ENCODE measurements at places on chromosomes 11 and 22.

DNA sequence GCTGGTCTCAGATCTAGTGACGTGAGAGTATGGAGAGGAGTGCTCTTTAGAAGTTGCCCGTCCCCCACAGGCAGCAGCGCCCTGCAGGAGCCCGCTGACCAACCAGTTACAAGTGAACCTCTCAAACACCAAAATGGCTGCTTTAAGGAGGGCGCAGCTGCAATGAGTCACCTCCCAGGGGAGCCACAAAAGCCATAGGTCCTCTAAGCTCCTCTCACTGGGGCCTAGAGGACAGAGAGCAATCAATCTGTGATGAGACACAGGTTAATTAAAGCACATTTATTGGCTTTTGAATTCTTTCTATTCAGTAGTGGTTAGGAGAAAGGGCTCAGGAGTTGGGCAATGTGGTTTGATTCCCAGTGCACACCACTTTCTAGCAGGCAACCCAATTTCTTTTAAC is 15.5 kb upstream of the RAPSN start:
- peak; percentile 97 for DNase-seq

GRCh38 chr22:29268511-29269229 is 602 bp downstream of the EWSR1 start:
- DNase-seq, result no peak

GRCh38 chr11:116831790-116832349 is 2.2 kb downstream of the APOC3 start:
- no peak for DNase-seq

DNA sequence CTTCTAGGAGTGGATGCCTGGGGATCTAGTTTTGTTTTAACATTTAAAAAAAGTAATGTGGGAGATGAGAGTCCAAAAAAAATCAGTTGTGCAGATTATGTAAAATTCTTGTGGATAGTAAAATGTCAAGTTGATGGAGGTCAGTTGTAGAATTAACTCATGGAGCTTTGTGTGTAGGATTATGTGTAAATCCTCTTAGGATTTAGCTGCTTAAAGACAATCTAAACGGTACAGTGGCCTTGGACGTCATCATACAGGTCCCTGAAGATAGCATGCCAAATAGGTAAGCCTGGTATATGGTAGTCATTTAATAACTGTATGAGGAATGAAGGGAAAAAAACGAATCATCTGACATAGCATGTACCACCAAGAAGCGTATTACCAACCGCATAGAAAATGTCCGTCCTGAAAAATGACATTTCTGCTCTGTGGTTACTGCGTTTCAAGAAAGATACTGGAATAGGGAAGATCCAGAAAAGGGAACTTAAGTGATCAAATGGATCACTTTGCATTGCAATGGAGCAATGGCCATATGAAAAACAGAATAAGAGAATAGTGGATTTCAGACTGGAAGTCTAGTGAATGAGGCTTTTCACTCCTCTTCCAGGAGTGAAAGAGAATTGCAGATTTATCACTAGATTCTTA is 61.3 kb downstream of the BCL2L13 start:
- DNase-seq, result no peak

GRCh38 chr11:20474882-20475517 is 87.5 kb downstream of the PRMT3 start:
- DNase-seq, result no peak

- no peak for DNase-seq
Observed at GRCh38 chr22:39078329-39078728, 1.3 kb downstream of the APOBEC3G start.

- DNase-seq, result peak; percentile 11
Observed at GRCh38 chr11:11010624-11011127, 152.8 kb upstream of the ZBED5 start.

GRCh38 chr11:30561691-30562415 is 24.3 kb downstream of the MPPED2 start:
- no peak for DNase-seq

DNA sequence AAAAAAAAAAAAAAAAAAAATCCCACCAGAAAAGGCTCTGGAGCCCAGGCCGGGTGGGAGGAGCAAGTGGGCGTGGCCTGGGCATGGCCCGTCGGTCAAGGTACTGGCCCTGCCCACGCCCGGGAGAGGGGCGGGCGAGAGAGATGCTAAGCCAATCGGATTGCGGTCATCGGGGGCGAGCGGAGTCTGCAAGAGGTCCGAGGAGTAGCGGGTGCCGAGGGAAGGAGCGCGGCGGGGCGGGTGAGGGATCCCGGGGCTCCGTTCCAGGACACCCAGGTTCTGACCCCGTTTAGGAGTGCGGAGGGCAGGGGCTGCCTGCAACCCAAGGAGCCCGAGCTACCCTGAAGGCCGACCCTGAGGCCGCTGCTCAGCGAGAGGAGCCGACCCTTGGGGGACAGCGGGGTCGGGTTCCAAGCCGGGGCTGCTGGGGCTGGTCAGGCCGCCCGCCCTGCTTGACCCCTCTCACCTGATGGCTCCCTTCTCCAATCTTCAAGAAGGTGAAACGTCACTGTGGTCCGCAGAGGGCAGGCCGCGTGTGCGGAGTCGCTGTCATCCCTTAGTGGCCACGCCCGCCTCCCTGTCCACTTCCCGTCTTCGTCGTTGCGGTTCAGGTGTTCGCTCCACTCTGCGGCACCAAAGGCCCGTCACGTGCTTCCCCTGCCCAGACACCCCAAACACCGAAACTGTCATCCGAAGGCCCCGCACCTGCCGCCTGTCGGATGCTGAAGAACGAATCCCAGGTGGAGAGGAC is 11.1 kb upstream of the TAB1 start:
- DNase-seq, result no peak

DNA sequence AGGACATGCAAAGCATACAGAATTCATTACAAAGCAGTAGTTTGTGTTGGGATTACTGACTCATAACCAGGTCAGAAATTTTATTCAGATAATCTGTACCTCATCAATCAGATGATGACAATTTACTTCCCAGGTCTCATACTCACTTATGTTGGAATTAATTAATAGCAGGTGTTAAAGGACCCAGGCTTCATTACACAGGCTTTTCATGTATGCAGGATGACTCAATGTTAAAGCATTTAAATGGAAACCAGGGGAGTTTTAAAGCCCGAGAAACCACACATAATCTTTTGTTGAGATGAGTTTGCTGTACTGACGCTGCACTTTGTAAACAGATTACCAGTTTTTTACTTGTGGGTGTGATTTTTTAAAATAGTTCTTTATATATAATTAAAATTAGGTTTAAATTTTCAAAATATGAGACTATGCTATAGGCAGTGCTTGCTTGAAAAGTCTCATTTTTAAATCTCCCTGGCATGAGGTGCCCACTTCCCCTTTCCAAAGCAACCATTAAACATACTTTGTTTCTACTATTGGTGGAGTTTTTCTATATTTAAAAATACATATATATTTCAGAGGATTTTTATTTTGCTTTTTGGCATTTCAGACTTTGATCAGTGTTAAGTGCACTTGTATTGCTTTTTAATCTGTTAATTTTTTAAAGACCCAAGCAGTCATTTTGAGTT is 41.0 kb downstream of the CEP57 start:
- no peak for DNase-seq

- no peak for DNase-seq
Observed at GRCh38 chr11:57502870-57503269, 12.6 kb downstream of the SLC43A1 start.

DNA sequence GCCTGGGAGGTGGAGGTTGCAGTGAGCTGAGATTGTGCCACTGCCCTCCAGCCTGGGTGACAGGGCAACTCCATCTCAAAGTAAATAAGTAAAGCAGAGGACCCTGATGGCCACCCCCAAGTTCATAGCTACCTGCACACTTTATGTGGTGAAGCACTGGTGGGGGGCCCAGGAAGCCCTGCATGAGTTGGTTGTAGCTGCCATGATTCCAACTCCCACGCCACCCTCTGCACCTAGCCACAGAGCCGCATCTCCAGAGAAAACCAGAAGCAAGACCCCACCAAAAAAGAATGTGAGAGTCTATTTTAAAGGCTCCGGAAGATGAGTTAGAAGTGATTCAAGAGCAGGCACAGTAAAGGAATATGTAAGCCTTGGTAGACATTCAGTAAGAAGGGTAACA is 20.4 kb upstream of the TMA7B start:
- no peak for DNase-seq

DNA sequence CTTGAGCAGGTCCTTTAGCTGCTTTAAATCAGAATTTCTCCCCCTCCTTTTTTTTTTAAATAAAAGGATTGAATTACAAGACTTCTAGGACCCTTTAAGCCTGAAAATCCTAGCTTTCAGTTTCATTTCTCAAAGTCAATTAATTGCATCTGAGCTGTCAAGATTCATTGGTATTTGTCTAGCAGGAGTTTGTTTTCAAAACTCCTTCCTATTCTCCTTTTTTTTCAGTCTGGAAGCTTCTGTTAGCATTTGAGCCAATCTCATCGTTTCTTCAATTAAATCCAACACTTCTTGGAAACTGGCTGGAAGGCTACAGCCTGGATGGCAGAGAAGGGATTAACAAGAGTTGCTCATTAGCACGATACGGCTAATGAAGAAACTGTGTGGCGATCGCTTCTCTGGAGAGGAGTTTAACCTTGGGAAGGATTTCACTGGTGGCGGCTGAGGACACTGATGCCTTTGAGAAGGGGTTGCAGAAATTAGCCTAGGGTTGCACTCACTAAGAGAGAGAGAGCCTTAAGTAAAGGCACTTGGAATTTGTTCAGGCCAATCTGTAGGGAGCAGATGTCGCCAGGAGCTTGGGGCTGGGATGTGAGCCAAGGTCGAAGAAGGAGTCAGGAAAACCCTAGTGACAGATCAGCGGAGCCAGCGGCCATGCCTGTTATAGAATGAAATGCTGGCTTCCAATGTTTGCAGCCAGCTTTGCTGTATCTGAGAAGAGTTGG is 43.8 kb upstream of the API5 start:
- DNase-seq, result no peak

DNA sequence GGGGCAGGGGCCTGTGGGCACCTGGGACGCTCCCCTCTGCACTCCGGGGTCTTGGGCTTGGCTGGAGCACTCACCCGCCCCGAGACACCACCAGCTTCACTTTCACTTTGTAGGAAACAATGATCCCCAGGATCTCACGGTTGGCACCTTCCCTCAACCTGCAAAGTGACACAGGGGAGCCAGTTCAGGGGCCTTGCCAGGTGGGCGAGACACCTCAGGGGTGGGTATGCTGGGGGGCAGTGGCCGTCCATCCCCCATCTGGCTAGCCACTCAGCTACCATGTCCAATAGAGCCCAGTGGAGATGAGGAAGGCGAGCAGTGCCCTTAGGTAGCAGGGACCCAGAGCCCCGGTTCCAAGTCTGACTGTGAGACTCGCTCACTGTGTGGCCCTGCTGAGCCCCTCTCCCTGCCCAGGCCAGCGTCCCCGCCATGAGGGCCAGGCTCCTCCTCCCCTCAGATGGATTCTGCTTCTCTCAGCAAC is 32.3 kb downstream of the TPBGL start:
- no peak for DNase-seq

DNA sequence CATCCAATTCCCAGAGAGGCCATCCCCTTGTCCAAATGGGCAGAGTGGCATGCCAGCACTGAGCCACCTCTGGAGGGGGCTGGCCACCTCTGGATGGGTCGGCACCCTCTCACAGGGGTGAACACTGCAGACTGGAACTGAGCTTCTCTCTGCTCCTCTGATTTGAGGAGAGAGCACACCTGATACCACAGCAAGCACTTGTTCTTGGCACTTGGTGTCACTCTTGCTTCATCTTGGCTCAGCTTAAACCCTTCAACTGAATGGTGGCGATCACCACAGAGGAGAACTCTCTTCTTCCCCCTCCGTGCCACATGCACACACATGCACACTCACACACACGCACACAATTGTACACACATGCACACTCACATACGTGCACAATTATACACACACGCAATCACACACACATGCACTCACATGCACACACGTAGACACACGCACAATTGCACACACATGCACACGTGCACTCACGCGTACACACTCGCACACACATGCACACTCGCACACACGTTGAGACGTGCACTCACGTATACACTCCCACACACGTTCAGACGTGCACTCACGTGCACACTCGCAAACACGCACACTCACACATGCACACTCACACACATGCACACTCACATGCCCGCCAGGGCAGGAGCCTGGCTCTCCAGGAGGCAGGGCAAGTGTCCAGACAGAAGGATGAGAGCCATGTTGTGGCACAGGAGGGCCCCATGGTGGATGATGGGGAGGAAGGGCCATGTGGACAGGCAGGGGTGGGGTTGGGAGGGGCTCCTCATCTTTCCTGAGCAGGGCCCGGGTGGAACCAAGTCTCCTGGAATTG is 23.4 kb downstream of the OVOL1 start:
- DNase-seq, result no peak

DNA sequence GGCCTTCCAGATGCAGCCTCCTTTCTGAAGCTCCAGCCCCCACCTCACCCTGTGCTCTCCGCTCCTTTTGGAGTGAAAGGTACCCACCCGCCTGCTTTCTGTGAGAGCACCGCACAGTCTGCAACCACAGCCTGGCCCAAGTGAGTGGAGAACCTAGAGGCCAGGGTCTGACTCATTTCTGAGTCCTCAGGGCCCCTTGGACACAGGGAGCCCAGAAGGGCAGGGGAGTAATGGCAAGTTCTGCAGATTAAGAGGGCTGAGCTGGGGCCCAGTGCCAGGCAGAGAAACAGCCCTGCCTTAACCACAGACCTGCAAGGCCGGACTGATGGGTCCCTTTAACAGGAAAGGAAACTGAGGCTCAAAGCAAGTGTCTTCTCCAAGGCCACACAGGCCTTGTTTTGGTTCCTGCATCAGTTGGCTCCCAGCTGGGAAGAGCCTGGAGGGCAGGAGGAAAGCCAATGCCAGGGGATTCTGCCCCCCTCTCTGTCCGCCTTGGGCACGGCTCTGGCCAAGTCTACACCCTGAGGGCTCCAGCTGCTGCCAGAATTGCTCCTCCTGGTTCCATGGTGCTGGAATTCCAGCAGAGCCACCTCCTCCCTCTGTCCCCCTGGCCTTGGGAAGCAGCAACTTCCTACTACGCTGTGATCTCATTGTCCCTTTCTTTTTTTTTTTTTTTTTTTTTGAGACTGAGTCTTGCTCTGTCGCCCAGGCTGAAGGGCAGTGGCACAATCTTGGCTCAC is 55.1 kb downstream of the CYTH4 start:
- no peak for DNase-seq

DNA sequence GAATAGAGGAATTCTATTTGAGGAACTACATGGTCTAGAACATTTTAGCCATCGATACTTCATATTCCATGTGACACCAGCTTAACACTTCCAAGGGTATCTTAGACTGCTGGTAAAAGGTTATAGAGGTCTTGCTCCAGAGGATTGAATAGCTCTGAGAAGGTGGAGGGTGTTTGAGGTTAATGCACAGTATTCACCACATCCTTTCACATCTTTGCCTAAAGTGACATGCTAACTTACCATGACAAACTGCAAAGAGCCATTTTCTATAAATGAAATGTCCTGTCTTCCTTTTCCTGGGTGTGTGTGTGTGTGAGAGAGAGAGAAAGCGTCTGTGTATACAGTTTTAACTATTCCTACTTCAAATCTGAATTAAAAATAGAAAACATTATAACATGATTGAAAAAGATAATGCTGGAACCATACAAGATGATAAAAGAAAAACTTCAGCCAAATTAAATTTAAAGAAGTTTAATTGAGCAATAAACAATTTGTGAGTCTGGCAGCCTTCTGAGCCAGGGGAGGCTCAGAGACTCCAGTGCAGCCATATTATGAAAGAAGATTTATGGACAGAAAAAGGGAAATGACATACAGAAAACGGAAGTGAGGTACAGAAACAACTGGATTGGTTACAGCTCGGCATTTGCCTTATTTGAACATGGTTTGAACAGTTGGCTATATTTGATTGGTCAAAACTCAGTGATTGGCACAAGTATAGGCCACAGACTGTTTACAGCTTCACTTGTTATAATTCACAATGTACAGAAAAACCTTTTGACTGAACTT is 320.9 kb upstream of the CCDC179 start:
- no peak for DNase-seq

- DNase-seq, result no peak
Observed at GRCh38 chr22:28909375-28909774, 26.0 kb downstream of the ZNRF3 start.

GRCh38 chr11:45161252-45162063 is 15.0 kb downstream of the PRDM11 start:
- no peak for DNase-seq
